ENCODE measurements at places on chromosomes 5 and 9.
A peak's percentile ranks its signal among the peaks of the same experiment; 100 is the strongest.

GRCh38 chr5:147963948-147964693, 57.8 kb upstream of the C5orf46 start:
- DNase-seq = no peak

DNA sequence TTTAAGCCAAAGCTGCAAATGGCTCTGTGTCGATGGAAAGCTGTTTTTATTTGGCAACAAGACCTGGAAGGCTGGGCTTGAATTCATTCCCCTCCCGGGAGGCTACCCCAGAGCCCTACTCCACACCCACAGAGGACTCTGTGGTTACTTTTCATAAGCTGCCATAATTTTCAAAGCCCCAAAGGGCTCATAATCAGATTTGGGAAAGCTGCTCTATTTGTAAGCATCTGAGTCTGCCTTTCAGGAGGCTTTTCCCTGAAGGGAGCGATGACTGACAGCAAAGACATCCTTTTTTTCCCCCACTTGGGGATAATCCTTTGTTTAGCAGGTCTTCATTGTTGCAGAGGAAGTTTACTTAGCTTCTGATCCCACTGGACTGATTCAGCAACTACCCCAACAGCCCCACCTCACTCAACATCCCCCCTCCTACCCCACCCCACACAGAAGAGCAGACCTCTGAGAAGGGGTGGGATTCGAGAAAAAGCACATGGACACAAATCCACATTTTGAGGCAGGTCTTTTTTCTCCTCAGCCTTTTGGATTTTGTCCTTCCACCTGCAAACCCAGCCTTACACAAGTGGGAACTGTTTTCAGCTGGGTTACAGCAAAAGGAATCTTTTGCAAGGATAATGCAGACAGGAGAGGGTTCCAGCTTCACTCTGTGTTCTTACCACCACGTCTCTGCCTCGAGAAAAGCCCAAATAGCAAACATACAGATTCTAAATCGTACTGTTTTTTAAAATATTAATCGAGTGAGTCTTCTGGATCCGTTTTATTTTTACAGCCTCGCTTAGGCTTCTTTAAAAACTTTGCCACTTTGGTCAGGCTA, 244.4 kb upstream of the TUT7 start:
- no peak for DNase-seq

DNA sequence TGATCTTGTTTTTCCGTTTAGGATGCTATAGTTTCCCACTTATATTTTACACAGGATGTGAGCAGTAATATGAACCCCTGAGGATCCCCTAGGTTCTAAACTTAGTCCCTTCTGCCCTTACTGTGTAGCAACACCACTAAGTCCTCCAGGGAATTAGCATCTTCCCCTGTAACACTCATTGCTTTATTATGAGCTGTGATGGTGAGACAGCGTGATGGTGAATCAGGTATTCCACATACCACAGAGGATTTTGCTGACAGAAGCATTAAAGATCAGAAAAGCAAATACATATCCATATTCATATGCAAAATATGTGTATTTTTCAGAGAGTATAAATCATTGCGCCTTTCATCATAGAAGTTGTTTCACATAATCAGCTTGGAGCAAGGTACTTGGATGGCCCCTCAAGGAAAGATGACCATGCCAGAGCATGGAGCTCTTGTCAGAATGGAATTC, 317.0 kb downstream of the ICE1 start:
- DNase-seq = no peak

DNA sequence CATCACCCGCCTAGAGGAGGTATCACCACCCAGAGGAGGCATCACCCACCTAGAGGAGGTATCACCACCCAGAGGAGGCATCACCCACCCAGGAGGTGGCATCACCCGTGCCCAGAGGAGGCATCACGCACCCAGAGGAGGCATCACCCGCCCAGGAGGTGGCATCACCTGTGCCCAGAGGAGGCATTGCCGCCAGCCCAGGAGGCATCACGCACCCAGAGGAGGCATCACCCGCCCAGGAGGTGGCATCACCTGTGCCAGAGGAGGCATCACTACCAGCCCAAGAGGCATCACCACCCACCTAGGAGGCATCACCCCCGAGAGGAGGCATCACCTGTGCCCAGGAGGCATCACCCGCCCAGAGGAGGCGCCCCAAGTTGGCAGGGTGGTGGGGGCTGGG, 2.6 kb downstream of the NOTCH1 start:
- DNase-seq = no peak

GRCh38 chr9:22922222-22922621, 475.6 kb downstream of the DMRTA1 start:
- no peak for DNase-seq

DNA sequence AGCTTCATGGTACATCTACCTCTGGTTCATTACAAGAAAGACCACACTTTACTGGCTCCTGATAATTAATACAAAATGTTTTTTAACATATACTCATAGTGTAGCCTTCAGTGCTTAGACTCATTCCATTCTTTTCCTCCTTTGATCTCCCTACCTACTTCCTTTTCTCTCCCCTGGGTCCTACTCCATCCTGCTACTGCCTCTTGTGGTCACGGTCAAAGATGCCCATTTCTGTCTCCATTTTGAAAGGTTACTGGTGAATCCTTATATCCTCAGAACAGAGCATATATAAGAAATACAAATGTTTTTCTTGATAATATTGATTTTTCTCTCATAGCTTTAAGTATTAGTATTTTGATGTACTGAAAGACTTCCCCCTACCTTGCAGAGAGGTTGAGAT, 375.9 kb downstream of the ARRDC3 start:
- no peak for DNase-seq

- no peak for DNase-seq
Observed at GRCh38 chr5:2598503-2598902, 153.0 kb downstream of the IRX2 start.

DNA sequence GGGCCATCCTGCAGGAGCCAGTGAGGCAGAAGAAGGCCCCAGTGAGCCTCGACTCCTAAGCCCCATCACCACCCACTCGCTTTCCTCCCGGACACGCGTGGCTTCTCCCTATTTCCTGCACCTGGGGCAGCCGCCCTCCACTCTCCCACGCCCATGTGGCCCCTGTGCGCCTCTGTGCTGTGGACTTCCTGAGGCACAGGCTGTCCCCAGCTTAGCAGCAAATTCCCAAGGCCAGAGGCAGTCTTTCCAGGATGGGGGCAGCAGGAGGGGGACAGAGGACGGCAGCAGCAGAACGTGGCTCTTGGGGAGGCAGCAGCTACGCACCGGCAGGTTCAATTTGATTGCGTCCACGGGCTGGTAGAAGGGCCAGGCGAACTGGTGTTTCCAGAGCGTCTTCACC, 14.9 kb downstream of the BRD3 start:
- no peak for DNase-seq

GRCh38 chr5:151318850-151319732, 15.5 kb upstream of the SLC36A3 start:
- peak; percentile 5 for DNase-seq

DNA sequence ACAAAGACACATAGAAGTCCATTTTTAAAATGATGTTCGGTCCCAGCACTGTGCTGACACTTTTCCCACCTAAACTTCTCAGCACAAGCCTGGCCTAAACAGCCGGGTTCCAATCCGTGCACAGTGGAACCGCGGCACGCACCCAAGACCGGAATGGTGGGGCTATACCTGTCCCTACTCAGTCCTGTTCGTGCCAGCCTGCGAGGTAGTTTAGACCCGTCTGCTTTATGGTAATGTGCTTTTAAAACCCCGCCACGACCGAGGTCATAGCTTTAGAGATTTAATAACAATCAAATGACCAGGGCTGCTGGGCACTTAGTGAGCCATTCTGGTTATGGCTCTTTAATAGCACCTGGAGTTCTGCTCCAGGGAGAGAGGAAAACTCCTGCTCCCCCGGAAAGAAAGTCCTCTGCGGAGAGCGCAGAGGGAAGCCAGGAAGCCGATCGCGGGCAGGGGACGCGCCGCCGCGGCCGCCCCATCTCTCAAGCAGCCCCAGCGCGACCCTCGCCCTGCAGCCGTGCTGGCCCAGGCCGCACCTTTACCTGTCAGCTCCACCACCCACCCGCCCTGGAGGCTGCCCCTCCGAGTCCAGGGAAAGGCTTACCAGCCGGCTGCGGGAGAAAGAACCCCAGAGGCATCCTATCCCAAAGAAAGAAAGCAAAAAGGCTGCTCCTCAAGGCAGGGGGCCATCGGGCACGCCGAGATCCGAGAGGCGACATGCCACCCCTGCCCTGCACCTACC, 511 bp downstream of the ARL15 start:
- no peak for DNase-seq

- no peak for DNase-seq
Observed at GRCh38 chr9:109403766-109404320, 83.0 kb upstream of the EPB41L4B start.
